ENCODE measurements at places on chromosomes 3 and 15.

- DNase-seq, result no peak
These were observed 456.1 kb downstream of the IGSF11 start for GRCh38 chr3:118578559-118578958.

GRCh38 chr3:26681632-26682031 lies 59.1 kb downstream of the LRRC3B start:
- no peak for DNase-seq

DNA sequence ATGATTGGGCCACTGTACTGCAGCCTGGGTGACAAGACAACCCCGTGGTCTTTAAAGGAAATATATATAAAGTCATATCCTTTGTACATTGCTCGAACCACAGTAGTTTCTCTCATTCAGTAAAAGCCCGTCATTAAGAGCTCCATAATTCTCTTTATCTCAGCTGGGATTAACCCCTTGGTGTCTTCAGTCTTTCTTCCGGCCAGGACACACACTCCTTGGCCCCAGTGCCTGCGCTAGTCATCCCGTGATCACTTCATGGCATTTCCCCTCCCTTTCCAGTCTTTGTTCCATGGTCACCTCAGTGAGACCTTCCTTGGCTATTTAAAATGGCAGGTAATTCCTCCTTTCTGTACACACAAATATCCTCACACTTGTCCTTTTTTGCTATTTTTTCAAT lies 3.3 kb downstream of the RPL35A start:
- DNase-seq, result no peak

GRCh38 chr15:50248994-50249582 lies 16.4 kb downstream of the HDC start:
- no peak for DNase-seq

DNA sequence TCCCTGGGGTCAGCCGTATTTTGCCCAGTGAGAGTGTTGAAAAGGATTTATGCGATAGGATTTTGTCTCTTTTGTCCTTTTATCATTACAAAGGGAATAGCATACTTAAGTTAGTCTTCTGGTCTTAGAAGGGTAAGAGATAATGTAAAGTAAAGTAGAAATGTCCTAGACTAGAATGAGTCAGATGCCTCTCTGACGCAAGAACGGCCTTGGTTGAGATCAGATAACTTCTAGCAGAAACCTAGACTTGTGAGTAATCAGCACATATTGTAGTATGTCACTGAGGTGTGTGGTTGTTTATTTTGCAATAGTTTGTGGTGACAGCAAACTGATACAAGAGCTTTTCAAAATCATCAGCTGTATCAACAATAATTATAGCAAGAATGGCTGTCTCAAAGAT lies 866.1 kb downstream of the NSUN3 start:
- no peak for DNase-seq

GRCh38 chr3:185460719-185461350 lies 38.0 kb downstream of the TMEM41A start:
- DNase-seq, result no peak

GRCh38 chr3:71520161-71521020 lies 63.1 kb downstream of the FOXP1 start:
- no peak for DNase-seq

DNA sequence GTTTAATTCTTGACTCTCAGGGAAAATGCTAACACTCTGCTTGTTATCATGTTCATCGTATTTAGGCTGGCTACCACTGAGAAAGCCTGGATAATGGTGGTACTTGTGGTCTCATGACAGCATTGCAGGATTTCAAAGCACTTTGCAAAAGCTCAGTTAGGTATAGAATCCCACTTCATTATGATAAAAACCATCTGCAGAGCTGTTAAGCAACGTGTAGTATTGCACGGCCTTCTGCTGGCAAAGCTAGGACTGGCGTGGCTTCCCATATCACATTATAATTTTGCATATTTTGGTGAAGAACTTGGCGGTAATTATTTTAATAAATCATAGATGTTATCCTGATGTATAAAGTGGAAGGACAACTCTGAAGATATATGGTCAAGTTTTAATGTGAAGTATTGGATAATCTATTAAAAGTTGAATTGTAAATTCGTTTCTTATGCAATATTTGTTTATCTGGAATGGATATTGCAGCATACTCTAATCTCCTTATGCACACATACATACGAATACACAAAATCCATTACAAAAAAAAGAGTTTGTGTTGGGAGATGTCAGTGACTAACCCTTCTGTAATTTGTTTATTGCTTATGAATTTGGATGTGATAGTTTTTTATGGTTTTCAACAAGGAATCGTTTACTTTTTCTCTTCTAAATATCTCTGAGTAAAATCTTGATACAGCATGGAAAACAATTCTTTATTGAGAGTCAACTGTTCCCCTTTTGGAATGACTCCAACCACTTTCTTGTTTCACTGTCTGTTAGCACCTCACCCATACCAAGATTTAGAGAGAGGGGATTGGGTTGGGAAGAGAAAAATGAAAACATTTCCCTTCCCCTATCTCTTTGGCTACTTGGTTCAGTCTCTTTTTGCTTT lies 9.2 kb downstream of the RAB8B start:
- DNase-seq, result no peak

GRCh38 chr3:157441102-157441624 lies 4.5 kb downstream of the PTX3 start:
- DNase-seq, result no peak

GRCh38 chr3:141915016-141915415 lies 38.6 kb downstream of the ATP1B3 start:
- DNase-seq, result no peak

DNA sequence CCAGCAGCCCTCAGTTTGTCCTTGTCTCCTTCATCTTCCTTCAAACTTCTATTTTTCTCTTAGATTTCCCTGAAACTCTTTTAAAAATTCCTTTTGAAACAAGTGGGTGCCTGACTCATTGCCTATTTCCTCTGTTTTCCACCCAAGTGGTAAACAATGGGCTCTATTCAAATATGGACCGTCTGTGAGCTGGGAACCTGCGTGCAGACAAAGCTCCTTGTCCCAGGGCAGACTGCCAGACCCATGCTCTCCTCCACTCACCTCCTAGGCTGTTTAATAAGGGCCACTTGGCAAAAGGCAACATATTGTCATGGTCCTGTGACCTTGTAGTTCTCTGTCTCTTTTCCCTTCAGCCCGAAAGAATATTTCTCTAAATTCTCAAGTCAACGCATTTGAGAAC lies 332.7 kb upstream of the THBS1 start:
- no peak for DNase-seq

- no peak for DNase-seq
These were observed 248.3 kb downstream of the CGGBP1 start for GRCh38 chr3:87810452-87811016.

- no peak for DNase-seq
These were observed 17.1 kb downstream of the PCNP start for GRCh38 chr3:101591071-101591470.

GRCh38 chr3:1561427-1561826 lies 468.6 kb downstream of the CNTN6 start:
- no peak for DNase-seq

DNA sequence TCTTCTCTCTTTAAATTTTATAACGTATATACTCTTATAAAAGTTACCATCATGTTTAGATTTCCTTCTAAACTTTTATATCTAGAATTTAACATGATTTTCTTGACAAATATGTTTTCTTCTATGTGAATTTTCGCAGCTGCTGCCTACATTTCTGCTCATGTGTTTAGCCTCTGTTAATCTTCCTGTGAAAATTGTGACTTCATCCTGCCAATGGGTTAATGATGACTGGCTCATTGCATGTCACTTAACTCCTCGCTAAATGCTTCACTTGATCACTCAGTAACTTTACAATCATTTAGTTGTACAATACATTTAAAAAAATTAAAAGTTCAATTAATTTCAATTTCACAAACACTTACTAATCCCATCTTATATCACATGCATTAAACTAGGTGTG lies 178.1 kb downstream of the LPP start:
- DNase-seq, result no peak

DNA sequence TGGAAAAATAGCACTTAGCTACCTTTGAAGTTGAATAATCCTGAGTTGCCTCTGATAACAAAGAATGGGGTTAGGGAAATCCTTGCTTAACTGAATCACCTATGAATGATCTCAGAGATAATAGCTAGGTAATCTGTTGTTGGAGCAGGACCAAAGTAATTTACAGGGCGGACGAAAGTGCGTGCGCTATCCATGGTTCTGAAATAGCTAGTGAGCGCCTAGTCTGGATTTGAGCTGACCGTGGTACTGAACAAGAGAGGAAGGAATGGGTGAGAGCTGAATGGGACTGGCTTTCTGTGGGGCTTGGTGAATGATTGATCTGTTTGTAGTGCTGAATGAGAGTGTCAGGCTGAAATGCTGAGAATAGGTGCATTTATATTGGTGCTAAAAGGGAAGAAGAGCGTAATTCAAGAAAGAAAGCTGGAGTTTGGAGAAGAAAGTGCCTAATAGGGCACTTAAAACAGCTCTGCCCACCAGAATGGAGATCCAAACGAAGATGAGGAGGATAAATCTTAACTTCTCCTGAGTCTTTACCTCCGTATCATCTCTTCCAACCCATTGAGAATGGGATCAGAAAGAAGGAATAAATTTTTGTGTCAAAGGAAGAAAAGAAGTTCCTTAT lies 10.1 kb downstream of the SCN10A start:
- DNase-seq, result no peak

DNA sequence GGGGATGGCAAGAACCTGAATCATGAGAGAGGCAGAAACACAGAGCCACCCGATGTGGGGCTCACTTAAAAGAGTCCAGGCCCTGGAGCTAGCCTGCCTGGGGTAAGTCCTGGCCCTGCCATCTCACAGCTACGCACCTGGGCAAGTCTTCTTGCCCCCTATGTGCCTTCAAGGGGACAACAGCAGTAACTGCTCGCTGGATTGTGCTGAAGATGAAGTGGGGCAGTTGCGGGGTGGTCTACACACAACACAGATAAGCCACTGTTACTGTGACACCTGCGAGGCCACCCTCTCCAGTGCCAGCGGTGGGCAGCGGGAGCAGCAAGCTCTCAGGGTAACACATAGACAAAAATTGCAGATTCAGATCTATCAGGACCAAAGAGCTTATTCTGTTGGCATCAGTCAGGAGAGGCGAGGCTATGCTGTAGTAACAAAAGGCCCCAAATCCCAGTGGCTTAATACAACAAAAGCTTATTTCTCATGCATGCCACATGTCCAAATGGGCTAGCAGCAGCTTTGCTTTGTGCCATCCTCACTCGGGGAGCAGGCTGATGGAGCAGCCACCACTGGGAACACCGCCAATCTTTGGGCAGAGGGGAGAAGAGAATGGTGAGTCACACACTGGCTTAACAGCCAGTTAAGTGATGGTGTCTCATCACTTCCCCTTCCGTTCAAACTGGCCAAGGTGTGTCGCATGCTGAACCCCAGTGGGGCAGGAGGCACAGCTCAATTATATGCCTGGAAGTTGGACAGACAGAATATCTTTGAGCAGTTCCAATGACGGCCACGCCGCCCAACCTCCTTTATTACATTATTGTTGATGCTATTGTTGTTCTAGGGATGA lies 78.3 kb downstream of the WNT7A start:
- no peak for DNase-seq

- no peak for DNase-seq
These were observed 334.8 kb downstream of the NAALADL2 start for GRCh38 chr3:175193815-175194518.

- DNase-seq, result no peak
These were observed 165.2 kb downstream of the ISL2 start for GRCh38 chr15:76501726-76502125.

- no peak for DNase-seq
These were observed 107.1 kb downstream of the DGKG start for GRCh38 chr3:186254676-186255650.

DNA sequence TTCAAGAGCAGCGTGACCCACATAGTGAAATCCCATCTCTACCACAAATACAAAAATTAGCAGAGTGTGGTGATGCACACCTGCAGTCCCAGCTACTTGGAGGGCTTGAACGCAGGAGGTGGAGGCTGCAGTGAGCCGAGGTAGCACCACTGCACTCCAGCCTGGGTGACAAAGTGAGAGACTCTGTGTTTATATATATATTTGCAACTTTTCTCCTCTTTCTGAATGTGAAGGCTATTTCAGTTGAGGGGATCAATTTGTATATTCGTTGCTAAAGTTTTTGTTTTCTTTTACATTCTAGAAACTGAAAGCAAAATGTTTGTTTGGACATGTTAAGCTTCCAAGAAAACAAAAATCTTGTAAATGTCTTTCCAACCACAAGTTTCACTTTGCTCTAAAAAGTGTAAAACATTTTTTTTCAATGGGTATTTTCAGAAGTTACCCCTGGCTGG lies 29.8 kb upstream of the FAM98B start:
- DNase-seq, result no peak

DNA sequence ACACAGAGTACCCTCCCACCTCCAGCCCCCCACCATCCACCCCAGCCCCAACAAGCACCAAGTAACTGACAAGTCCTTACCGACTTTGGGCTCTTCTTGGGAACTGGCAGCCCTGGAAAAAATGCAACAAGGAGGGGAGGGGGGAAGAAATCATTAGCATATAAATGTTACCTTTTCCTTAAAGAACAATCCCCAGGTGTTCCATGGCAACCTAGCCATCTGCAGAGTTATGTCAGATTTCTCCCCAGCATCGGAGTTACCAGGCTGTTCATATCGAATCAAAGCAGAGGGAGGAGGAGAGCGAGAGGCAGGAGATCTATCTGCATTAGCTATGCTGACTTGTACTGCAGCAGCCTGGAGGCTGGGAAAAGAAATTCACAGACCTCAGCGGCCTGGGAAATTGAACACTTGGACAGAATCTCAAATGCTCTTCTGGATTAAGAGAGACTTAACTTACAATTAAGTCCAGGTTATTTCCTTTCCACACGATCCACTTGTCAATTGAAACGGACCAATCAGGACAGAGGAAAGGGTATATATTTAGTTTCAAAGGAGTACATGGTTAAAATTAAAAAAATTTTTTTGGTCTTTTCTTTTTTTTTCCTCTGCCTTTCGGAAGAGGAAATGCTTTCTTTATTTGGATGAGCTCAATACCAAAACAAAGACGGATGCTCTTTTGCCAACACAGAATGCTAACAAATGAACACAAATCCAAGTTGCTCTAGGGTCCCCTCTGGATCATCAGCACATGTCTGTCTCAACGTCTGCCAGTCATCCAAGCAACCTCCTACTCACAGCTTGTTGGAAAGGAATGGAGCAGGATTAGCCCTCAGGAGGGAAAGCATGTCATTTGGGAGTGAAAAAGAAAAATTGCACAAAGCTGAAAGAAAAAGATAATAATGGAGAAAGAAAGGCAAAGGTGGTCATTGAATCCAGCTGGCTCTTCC lies 637.1 kb downstream of the MAGI1 start:
- no peak for DNase-seq

GRCh38 chr15:31025996-31026395 lies 34.6 kb upstream of the MTMR10 start:
- no peak for DNase-seq

DNA sequence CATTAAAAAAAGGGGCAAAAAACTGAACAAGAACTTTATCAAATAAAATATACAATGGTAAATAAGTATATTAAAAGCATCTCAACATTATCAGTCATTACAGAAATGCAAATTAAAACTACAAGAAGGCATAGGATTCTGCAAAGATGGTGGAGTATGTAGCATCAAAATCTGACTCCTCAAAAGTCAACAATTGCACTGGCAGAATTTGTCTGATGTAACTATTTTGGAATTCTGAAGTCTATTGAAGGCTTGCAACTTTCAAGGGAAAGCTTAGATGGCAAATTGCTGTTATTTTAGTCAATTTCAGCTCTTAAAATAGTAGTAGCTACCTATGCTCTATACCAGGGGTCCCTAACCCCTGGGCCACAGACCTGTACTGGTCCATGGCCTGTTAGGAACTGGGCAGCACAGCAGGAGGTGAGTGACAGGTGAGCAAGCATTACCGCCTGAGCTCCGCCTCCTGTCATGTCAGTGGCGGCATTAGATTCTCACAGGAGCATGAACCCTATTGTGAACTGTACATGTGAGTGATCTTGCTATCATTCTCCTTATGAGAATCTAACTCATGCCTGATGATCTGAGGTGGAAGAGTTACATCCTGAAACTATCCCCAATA lies 107.6 kb downstream of the TGFBR2 start:
- DNase-seq, result no peak
